Mesendoderm (in vitro differentiated cells): ENCODE measurements at places on chromosomes 2 and 18.

DNA sequence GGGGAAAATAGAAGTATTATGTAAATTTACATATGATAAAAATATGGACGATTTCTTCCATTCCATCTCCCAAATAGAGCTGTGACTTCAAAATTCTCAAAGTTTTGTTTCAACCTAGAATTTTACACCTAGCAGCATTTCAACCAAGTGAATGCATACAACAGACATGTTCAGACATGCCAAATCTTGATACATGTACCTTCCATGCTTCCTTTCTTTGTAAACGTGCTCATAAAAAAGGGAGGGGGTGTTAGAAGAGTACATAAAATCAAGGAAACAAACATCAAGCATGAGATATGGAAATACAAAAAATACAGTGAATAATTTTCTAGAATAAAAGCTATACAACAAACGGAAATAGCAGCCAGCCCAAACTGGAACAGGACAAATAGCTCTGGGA is 974.2 kb downstream of the ERBB4 start:
- no peak for DNase-seq

DNA sequence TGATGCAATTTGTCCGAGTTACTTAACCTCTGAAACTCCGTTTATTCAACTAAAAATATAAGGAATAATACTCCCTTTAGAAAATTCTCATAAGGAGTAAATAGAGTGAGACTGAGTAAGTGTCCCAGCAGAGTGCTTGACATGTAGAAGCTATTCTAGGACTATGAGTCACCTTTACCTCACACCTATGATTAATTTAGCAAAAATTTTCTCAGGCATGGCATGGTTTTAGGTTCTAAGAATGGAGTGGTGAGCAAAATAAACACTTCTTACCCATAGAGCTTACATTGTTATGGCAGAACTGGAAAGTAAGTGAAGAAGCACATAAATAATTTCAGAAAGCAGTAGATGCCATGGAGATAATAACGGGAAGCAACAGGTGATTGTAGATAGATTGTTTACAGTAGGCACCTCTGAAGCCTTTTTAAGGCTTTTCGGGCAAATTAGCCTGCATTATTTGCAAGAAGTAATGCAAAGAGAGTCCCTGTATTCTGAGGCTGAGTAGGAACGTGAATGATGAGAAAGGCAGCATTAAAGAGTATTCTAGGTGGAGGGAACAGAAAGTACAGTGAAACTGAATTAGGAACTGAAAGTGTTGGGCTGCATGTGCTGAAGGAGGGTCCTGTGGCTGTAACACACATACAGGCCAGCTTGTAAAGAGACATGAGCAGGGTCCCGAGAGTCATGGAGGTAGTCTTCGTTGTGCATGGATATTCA is 209.2 kb downstream of the ZNF407 start:
- peak; percentile 54 for DNase-seq

- DNase-seq, result no peak
Observed at GRCh38 chr18:59282341-59282740, 9.1 kb upstream of the RAX start.

GRCh38 chr2:33000986-33001385 is 54.2 kb downstream of the LTBP1 start:
- no peak for DNase-seq

DNA sequence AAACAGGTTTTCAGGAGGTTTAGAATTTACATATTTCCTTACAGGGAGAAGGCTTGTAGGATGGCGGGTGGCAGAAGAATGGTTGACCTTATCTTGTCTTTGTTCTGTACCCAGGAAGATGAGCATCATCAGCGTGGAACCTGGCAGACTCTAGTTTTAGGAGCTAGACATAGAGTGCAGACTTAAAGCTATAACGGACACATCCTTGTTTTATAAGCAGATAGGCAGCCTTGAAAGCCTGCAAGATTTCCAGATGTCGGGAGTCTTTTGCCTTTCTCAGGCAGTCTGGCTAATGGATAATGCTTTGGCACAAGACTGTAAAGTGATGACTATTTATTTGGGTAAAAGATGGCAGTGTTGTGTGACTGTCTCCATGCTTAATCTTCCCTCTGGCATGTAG is 11.7 kb downstream of the AQP12B start:
- no peak for DNase-seq

- no peak for DNase-seq
Observed at GRCh38 chr2:106841886-106842645, 43.9 kb downstream of the ST6GAL2 start.

DNA sequence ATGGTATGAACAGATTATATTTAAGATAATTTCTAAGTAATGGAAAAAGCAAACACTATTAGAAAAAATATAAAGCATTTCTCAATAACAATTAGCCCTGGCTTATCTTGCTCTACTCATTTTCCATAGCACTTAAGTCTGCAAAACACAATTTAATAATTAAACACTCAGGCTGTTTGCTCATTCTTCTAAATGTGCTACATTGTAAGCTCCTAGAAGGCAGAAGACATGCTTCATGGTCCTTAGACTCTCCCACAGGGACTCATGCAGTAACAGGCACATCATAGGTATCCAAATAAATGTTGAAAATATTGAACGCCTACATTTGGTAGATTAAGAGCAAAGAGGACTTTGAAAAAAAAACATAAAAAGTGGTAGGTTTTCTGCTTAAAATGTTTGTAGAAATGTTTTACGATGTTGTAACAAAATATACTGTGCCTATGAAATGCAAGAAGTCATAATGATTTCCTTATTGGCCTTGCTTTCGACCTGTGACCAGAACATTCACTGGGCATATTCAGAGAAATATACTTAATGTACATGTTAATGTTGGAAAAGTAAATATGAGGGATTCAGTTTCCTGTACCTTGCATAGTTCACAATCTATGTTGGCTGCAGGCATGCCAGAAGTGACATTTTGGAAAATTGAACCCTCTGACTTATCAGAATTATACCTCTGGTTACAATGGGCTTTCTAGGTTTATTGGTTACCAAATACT is 27.2 kb downstream of the G6PC2 start:
- DNase-seq, result no peak

DNA sequence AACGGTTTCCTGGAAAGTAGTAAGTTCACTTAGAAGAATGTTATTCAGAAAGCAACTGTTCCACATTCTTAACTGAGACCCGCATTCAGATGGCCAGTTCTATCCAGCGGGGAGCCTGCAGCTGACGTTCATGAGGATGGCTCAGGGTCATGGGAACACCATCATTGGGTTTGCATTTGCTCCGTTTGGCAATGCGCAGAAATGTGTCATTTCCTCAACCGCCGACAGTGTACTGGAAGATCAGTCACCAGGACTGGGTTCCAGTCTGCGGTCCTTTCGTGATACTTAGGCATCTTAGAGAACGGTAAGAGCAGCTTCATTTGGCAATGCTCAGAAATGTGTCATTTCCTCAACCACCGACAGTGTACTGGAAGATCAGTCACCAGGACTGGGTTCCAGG is 104.0 kb downstream of the DNER start:
- DNase-seq, result no peak
